IPS-NIHi11 (cell line): ENCODE measurements at places on chromosomes 2 and 18.

GRCh38 chr2:134539981-134540380 is 178.8 kb downstream of the TMEM163 start:
- DNase-seq = no peak

DNA sequence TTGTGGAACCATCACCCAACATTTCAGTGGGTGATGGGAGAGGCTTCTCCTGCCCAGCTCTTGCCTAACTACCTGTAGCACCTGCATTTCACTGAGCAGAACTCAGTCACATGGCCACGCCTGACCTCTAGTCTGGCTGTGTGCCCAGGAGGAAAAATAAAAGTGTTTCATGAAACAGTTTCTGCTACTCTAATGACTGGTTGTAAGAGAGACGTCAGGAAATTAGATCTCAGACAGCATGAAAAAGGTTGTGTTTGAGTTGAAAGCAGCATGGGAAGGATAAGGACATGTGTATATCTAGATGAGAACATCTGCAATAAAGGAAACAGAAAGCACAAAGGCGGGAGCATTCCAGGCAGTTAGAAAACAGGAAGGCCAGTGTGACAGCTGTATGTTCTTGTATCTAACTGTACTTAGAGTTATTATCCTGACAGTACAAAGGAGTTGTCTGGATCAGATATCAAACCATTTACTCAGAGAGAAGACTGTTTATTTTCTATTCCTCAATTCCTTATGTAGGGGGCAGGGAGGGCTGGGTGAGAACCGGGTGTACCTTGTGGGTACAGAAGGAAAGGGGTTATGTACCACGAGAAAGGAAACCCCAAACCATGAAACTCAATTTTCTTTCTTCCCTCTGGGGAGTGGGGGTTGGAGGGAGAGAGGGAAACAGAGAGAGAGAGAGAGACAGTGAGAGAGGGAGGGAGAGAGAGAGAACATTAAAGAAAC is 307.4 kb upstream of the VWC2L start:
- peak; percentile 22 for DNase-seq

GRCh38 chr2:19682493-19682892 is 219.3 kb downstream of the TTC32 start:
- no peak for DNase-seq

DNA sequence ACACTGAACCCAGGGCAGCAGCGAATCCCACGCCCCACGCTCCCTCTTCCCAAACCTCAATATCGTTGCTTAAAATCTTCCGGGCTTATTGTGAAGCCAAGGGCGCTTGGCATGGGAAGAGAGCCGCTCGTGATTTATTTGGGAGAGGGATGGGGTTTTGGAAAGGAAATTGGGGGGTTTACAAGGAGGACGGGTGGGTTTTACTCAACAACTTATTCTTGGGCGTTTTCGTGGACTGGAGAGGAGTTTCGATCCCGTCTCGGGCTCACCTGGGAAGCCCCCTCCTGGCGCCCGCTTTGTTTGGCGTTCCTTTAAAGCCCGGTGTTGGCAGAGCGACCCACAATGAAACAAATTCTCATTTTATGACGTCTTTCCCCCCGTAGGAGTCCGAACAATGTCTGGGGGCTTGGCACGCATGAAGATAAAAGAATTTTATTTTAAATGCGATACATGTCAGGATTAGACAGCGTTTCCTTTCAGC is 135.3 kb downstream of the INSIG2 start:
- DNase-seq = no peak

DNA sequence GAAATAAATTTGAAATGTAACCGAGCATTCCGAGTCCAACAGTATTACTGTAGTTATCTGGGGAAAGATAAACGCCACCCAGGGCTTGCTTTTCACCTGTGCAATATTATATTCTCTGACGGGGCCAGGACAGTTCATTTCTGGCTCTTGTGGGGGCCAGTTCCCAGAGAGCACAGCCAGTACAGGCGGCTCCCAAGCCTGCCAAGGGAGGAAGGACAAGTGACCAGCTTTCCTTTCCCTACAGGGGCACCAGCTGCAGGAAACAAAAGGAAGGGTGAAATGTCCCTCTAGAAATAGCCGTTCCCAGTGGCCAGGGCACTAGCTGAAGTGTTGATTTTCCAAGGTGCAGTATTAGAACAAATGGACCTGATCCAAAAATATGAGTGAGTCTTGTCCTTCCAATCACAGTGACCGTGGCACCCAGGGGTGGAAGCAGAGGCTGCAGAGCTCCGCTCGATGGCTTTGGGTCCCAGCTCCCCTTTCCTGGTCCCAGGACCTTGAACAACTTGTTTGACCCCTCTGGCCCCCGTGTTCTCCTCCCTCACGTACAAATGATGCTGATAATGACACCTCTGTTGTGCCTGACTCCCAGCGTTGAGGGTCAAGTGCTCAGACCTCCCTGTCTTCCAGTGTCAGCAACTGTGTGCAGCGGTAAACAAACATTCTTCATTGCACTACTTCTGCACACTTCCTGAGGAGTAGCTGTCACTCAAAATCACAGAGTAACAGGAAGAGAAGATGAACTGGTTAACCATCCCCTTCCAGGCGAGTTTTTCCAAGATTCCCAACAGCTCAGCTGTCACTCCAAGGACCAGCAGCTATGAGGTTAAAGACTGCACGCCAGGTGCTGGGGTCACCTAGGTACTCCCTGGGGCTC is 40.9 kb downstream of the GYPC start:
- DNase-seq = no peak

GRCh38 chr2:188444106-188444835 is 152.6 kb downstream of the GULP1 start:
- no peak for DNase-seq

GRCh38 chr18:2222270-2223185 is 348.8 kb downstream of the METTL4 start:
- DNase-seq = no peak

DNA sequence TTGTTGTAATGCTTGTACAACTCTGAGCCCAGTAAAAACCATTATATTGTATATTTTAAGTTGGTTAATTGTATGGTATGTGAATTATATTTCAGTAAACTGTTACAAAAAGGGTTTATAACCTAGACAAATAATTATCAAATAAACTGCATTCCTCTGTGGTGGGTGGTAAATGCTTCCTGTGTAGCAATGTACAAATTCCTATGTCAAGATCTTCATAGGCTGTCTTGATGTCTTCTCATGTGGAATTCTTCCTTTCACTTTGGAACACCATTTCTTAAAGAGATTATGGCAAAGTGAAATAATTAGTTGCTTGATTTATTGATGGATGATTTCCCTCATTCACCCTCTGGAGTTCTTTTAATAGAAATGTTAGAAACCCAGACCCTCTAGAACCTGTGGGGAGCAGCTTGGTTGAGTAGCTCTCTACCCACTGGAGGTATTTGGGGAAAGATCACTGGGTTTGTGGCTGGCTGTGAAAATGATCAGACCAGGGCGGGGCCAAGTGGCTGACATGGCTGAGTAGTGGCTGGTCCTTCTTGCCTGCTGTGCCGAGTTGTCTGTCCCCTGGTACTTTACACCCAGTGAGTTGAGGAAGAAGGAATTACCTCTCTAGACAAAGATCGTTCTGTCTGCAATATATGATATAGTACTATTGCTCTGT is 22.4 kb upstream of the MGAT5 start:
- no peak for DNase-seq

- DNase-seq = no peak
Measured at GRCh38 chr18:45116116-45116515, 435.4 kb downstream of the SETBP1 start.

- DNase-seq = no peak
Measured at GRCh38 chr2:114580691-114581090, 138.2 kb downstream of the DPP10 start.

DNA sequence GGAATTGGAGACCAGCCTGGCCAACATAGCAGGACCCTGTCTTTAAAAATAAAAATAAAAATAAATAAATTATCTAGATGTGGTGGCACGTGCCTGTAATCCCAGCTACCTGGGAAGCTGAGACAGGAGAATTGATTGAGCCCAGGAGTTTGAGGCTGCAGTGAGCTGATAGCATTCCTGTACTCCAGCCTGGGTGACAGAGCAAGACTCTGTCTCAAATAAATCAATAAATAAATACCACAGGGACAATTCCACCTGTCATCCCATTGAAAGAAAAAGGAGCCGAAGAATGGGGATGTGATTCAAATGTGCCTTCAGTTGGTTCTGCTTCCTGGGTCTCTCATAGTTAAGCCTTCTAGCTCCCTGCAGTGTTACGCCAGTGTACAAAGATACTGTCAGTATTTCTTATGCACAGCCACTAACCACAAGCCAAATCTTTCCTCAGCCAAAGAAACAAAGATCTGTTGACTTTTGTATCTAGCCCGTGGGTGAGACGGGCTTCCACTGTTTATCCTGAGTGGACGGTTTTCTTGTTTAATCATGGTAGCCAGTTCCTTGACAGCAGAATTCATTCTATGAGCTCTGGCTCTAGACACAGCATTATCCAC is 12.6 kb downstream of the LGALSL start:
- DNase-seq = no peak

DNA sequence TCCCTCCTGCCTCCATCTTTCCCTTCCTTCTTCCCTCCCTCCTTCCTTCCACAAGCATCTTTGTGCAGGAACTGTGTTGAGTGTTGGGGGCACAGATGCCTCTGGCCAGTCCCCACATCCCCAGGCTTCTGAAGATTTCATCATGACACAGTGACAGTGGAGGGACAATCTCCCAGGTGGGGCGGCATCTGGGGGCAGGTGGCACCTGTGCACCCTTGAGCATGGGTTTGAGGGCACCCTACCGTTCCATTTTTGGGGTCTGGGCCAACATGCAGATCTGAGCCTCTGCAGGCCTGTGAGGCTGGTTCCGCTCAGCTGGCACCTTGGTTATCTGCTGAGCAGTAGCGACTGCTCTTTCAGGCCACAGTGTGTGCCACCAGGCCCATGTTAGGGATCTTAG is 57.6 kb downstream of the LONRF2 start:
- no peak for DNase-seq

DNA sequence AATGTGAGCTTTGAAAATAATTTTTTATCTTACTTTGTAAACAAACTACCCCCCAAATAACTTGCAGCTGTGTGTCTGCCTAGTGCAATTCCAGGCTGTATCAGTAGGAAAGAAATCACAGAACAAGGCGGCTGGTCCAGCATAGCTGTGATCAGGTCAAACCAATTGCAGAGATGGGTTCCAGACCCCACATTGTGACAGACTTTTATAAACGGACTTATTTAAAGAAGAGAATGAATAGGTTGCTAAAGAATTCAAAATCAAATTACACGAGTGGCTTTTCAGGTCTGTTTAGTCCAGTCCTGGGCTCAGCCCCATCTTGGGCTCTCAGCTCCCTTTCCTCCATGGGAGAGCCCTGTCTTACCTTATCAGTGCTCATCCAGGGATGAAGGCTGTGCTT is 11.1 kb downstream of the BMP10 start:
- no peak for DNase-seq

GRCh38 chr2:9703701-9704221 is 73.0 kb upstream of the YWHAQ start:
- DNase-seq = no peak

- DNase-seq = no peak
Measured at GRCh38 chr2:69514819-69515218, 77.6 kb upstream of the NFU1 start.

- DNase-seq = no peak
Measured at GRCh38 chr2:141515931-141516330, 614.9 kb downstream of the LRP1B start.

DNA sequence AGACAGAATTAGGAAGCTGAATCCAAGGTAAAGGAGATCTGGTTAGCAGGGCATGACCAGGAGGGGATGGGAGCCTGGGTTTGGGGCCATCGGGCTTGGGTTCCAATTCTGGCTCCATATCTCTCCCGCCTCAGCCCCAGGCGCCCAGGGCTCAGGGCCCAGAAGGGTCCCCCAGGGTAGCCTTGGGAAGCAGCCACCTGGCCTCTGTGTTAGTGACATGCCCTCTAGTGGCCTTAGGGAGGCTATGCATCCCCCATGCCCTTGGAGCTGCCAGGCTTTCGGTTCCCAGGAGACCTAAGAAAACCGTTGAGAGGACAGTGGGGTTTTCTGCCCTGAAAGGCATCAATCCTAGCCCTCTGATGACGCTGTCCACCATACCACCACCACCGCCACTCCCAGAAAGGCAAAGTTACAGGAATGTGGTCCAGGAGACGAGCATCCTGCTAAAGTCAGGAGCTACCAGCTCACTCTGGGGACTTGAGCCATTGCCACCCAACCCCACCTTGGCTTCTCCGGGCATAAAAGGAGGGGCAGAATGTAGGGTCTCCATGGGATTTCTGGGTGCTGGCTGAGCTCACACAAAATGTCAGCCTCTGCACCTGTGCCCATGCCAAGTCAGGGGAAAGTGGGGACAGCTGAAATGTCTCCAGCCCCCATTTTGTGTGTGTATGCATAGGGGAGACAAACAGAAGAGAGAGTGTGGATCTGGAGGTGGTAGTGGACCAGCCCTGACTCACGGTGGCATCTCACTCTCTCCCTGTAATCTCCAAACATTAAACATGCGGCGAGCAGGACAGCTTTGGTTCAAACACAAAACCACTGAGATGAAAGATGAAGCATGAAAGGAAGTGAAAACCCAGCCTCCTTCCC is 56.5 kb downstream of the EMX1 start:
- DNase-seq = peak; percentile 93

- DNase-seq = no peak
Measured at GRCh38 chr18:320155-320554, 52.3 kb upstream of the THOC1 start.

GRCh38 chr2:157413326-157414035 is 30.4 kb downstream of the CYTIP start:
- no peak for DNase-seq

GRCh38 chr2:205175831-205176230 is 506.5 kb upstream of the NRP2 start:
- DNase-seq = no peak

DNA sequence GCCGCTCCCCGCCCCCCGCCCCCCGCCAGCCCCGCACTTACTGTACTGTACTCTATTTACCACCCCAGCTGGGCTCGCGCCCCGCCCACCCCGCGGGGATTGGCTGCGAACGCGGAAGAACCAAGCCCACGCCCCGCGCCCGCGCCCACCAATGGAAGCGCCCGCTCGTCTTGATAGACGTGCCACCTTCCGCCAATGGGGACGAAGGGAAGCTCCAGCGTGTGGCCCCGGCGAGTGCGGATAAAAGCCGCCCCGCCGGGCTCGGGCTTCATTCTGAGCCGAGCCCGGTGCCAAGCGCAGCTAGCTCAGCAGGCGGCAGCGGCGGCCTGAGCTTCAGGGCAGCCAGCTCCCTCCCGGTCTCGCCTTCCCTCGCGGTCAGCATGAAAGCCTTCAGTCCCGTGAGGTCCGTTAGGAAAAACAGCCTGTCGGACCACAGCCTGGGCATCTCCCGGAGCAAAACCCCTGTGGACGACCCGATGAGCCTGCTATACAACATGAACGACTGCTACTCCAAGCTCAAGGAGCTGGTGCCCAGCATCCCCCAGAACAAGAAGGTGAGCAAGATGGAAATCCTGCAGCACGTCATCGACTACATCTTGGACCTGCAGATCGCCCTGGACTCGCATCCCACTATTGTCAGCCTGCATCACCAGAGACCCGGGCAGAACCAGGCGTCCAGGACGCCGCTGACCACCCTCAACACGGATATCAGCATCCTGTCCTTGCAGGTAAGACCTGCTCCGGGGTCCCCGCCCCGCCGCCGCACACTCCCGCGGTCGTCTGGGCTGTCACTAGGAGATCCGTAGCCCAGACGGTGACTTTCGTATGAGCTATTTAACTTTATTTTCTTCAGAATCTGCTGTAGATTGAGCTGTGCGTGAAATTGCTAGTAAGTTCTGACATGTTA is at the start of gene ID2:
Gene ID2, plus strand, starts transcription at position 271 of the 907 bp plus-strand sequence. Its CDS starts 110 bp downstream, at position 381.
- peak; percentile 95 for DNase-seq

GRCh38 chr2:105776560-105776928 is 31.8 kb downstream of the NCK2 start:
- DNase-seq = no peak

GRCh38 chr2:20273042-20273441 is 48.1 kb upstream of the SDC1 start:
- DNase-seq = no peak

- no peak for DNase-seq
Measured at GRCh38 chr2:223647258-223647952, 45.2 kb upstream of the SCG2 start.
